ENCODE measurements at places on chromosomes 2 and 18.

- no peaks in the 10 kb centered on the region for H3K4me1 ChIP-seq
- ATAC-seq = no peak
- no peak overlapping the region for H3K27ac ChIP-seq
These were observed 7.8 kb downstream of the MTHFD2 start for GRCh38 chr2:74206180-74206688.

DNA sequence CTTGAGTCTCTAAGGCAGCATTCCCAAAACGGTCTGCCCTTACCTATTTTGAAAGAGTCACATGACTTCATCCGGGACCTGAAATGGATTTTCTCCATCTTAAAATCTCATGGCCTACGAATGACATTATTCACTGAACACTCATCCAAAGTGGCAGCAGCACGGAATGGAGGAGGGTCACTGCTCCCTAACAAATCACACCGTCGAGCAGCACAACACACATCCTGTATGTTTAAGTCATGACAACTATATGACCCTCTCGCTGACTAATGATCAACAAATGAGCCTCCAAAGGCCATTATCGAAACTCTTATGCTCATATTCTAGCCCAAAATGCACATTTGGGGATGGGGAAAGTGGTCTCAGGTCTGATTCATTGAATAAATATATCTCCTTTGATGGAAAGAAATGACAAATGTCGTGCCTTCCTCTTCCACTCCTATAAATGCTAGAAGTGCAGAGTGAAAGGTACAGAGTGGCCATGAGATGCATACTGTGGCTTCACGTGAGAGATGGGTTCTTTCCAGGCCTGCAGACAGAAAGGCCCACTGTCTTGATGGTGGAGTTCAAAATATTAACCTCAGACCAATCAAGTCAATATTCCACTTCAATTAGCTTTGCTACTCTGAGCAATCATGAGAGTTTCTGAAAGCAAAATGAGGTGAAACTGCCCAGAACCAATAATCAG is 70.8 kb downstream of the C2orf76 start:
- no peaks in the 10 kb centered on the region for H3K27me3 ChIP-seq
- no peaks in the 10 kb centered on the region for H3K4me1 ChIP-seq
- no peak for ATAC-seq
- no peak overlapping the region for H3K27ac ChIP-seq
- H3K4me3 ChIP-seq = no peak overlapping the region

- H3K4me3 ChIP-seq = peak overlapping the region; percentile 42
- H3K4me1 ChIP-seq = peaks cover 18% of the 10 kb centered on the region
- no peaks in the 10 kb centered on the region for H3K36me3 ChIP-seq
- peak; percentile 22 for ATAC-seq
- H3K27me3 ChIP-seq = peaks cover 59% of the 10 kb centered on the region
- H3K27ac ChIP-seq = no peak overlapping the region
These were observed 1.5 kb downstream of the ERBB4 start for GRCh38 chr2:212536817-212537725.

DNA sequence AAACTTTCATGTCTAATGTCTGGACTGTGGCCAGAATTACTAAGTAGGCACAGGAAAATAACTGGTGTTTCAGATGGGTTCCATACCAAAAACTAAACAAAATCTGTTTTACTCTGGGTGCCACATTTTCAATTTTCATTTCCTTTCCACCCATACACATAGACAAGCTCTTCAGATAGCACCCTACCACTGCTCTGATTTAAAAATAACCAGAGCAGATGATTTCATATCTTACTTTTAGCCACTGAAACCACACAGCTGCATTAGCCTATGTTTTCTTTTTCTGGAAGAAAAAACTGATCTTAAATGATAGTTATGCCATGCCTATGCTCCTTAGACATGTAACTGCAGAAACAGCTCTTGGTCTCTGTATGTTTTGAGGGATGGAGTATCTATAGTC is 647.6 kb downstream of the CPS1 start:
- H3K27me3 ChIP-seq = no peaks in the 10 kb centered on the region
- H3K4me1 ChIP-seq = no peaks in the 10 kb centered on the region
- no peaks in the 10 kb centered on the region for H3K36me3 ChIP-seq
- H3K27ac ChIP-seq = no peak overlapping the region
- no peak overlapping the region for H3K4me3 ChIP-seq

- no peaks in the 10 kb centered on the region for H3K36me3 ChIP-seq
- peak; percentile 39 for ATAC-seq
- H3K4me1 ChIP-seq = peaks cover 13% of the 10 kb centered on the region
- no peak overlapping the region for H3K4me3 ChIP-seq
These were observed 93.8 kb upstream of the LDAH start for GRCh38 chr2:20916604-20917286.

GRCh38 chr18:192801-193200 is 34.4 kb downstream of the USP14 start:
- H3K27ac ChIP-seq = no peak overlapping the region
- no peak for ATAC-seq
- H3K4me3 ChIP-seq = no peak overlapping the region
- peaks cover 20% of the 10 kb centered on the region for H3K36me3 ChIP-seq
- H3K27me3 ChIP-seq = no peaks in the 10 kb centered on the region
- no peaks in the 10 kb centered on the region for H3K4me1 ChIP-seq

DNA sequence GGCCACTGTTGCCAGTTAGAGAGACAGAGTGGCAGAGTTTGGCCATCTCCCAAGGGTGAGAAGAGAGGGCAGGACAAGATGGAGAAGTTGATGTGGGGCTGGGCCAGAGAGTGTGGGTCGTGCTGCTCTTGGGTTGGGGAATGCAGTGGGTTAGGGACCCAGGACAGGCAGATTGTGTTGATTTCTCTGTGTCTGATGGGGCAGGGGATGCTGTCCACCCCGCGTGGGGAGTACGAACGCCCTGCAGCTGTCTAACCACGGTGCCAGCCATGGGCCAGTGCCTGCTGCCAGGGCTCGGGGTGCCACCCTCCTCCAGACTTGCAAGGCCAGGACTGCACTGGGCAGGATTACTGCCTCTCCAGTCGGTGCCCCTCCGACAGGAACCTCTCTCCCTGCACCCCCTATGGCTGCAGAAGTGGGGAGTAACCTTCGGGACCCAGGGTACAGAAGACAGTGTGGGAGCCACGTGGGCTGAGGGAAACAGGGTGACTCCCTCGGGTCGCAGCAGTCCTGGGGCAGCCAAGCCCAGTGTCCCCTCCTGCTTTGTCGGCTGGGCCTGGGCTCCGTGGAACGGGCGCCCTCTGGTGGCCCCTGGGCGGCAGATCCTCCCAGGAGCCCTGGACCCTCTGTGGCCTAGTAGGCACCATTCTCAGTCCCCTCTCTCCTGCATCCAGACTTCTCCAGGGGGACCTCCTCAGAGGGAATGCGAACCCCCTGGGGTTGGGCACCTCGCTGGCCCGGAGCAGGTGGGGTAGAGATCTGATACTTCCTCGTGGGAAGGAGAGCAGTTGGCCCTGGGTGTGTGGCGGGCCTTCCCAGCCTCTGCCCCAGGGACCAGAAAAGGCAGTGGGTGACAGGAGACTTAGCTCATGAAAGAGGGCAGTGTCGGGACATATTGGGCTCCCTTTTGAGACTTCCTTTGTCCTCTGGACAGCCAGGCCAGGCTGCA is 2.7 kb downstream of the GPC1 start:
- H3K4me3 ChIP-seq = peak overlapping the region; percentile 88
- ATAC-seq = peak; percentile 28
- peaks cover 75% of the 10 kb centered on the region for H3K4me1 ChIP-seq
- H3K36me3 ChIP-seq = peaks cover 8% of the 10 kb centered on the region
- H3K27me3 ChIP-seq = peaks cover 22% of the 10 kb centered on the region

GRCh38 chr2:132797556-132797955 is 127.6 kb upstream of the LYPD1 start:
- ATAC-seq = no peak
- no peaks in the 10 kb centered on the region for H3K4me1 ChIP-seq
- no peak overlapping the region for H3K4me3 ChIP-seq

DNA sequence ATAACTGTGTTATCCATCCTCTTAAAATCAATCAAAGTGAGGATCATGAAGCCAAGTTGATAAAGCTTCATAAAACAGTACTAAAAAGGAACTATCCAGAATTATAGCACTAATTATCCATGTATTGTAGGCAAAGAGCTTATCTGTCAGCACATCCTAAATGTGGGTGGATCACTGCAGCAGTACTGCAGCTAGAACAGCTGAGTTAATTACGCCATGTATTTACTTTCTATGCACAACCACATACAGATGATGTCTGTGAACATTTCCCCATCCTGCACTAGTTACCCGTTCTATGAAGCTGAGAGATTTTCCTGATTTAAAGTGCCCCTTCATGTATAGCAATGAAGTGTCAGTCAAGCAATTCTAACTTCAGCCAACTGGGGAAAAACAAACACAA is 96.6 kb downstream of the RAPH1 start:
- H3K36me3 ChIP-seq = no peaks in the 10 kb centered on the region
- H3K27me3 ChIP-seq = no peaks in the 10 kb centered on the region
- no peaks in the 10 kb centered on the region for H3K4me1 ChIP-seq
- no peak overlapping the region for H3K4me3 ChIP-seq

DNA sequence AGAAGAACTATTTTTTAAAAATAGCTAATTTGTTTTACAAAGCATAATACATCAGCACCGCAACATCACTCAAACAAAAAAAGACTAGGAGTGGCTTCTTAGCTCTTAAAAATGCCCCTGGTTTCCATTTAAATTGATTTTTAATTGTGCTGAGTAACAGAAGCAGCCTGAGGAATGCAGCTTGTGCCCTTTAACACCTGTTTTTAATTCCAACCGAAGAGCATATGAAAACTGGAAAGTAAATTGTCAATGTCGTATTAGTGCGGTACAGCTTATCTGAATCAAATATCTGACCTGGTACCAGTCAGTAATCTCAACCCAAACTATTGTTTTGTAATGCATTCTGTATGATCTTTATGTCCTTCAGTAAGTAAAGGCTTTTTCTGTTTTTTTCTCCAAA is 13.2 kb upstream of the CD302 start:
- H3K4me1 ChIP-seq = no peaks in the 10 kb centered on the region
- no peak overlapping the region for H3K27ac ChIP-seq
- H3K36me3 ChIP-seq = no peaks in the 10 kb centered on the region
- no peak for ATAC-seq
- H3K27me3 ChIP-seq = no peaks in the 10 kb centered on the region

- H3K36me3 ChIP-seq = no peaks in the 10 kb centered on the region
- H3K27me3 ChIP-seq = no peaks in the 10 kb centered on the region
- no peak overlapping the region for H3K27ac ChIP-seq
- H3K4me3 ChIP-seq = no peak overlapping the region
- no peaks in the 10 kb centered on the region for H3K4me1 ChIP-seq
These were observed 99.8 kb downstream of the TACR1 start for GRCh38 chr2:75099521-75099922.

Data from gastroesophageal sphincter (tissue), 4 donors.